ENCODE measurements at places on chromosomes 16 and 17. TPM values are rescaled to one million over a fixed set of nuclear protein-coding genes. Genes with fewer than 3 reads are reported as not detected.

Gene CCL22
- total RNA-seq: not detected

Gene SSTR5
- 14.7 TPM for total RNA-seq

Gene SPAG7
- total RNA-seq: 166 TPM

Gene KRT39
- not detected for total RNA-seq

Gene GPR139
- total RNA-seq: not detected

Gene CTRB1
- total RNA-seq: not detected

Gene TBC1D10B
- total RNA-seq: 26.0 TPM

Gene KRT37
- total RNA-seq: not detected

Gene CCR7
- total RNA-seq: not detected

Gene TMIGD1
- not detected for total RNA-seq

Gene PYY
- not detected for total RNA-seq

Gene SLC5A10
- total RNA-seq: not detected

Gene OTOP2
- not detected for total RNA-seq

Gene GAS2L2
- total RNA-seq: 0.27 TPM

Gene ZNF287
- total RNA-seq: 8.0 TPM

Gene ZNF267
- 6.6 TPM for total RNA-seq

Gene TMEM114
- total RNA-seq: not detected

Gene DRC3
- total RNA-seq: 1.6 TPM

Gene CD300H
- total RNA-seq: not detected

Gene GP1BA
- not detected for total RNA-seq

Gene RHBDL1
- 2.1 TPM for total RNA-seq

Gene KRT24
- total RNA-seq: not detected

Gene DPEP3
- total RNA-seq: not detected

Gene PGAP3
- total RNA-seq: 10.4 TPM

Gene CASKIN2
- 39.1 TPM for total RNA-seq

Gene CHST5
- total RNA-seq: 0.27 TPM

Gene C16orf96
- 0.05 TPM for total RNA-seq

Gene GRAP
- total RNA-seq: 2.0 TPM

Gene SLC12A3
- total RNA-seq: not detected

Gene PPY
- total RNA-seq: not detected

Gene BAIAP3
- 1.9 TPM for total RNA-seq

Gene PPP1R27
- not detected for total RNA-seq

Gene GPR179
- not detected for total RNA-seq

Gene OTOA
- not detected for total RNA-seq

Gene CCDC102A
- total RNA-seq: 10.9 TPM

Gene RAC3
- 2.2 TPM for total RNA-seq

Gene KRT27
- total RNA-seq: not detected

Gene VAT1
- total RNA-seq: 90.5 TPM

Gene PRR29
- 0.51 TPM for total RNA-seq

Gene KIF2B
- total RNA-seq: not detected
